OCI-M1 (cell line): ENCODE measurements at places on chromosomes 1 and 21.

DNA sequence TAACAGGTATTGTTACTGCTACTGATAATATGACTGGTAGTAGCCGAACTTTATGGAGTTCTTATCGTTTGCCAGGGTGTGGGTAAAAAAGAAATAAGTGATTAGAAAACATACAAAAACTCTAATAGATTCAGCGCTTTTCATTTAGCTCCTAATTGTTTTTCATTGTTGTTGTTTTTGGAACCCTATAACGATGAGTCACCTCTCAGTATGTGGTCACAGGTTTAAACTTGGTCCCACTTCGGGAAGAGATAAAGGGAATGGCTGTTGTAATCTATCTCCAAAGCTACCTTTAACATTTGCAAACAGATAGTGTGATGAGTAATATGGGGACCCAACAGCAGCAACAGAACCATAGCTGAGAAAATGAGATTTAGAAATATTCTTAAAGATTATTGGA is 62.7 kb upstream of the BCL10 start:
- no peak for DNase-seq

DNA sequence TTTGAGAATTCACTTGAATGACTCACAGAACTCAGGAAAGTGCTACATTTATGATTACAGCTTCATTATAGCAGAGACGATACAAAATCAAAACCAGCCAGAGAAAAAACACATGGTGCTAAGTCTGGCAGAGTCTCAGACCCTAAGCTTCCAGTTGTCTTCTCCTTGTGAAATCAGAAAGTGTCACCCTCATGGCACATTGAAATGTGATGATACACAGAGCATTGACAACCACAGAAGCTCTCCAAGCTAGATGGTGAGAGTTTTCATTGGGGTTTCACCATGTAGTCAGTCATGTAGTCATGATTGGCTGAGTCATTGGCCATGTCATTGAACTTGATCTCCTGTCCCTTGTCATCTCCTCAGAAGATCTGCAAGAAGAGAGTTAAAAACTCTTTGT is 526.6 kb downstream of the MRPL39 start:
- no peak for DNase-seq

DNA sequence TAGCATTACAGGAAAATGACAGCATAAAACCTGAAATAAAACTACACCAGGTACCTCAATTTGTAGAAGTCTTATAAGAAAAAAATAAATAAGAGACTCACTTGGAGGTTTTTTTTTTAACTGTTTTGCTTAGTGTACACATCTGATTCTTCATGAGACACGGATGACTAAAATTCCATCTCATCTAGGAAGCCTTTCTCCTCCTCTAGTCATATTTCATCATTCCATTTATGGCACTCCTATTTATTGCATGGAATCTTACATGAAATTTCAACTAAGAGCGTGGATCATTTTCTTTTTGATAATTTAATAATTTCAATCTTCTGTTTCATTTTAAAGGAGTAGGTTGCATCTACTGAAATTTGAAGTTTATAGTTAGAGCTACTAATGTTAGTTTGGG is 1.6 kb upstream of the PTGS2 start:
- peak; percentile 67 for DNase-seq

- DNase-seq, result peak; percentile 73
These were observed 24.2 kb upstream of the CDC14A start for GRCh38 chr1:100328133-100328532.

- DNase-seq, result peak; percentile 86
These were observed 2.4 kb downstream of the SSX2IP start for GRCh38 chr1:84687714-84688462.

- DNase-seq, result no peak
These were observed 37.0 kb upstream of the ADGRL4 start for GRCh38 chr1:79043506-79043905.

DNA sequence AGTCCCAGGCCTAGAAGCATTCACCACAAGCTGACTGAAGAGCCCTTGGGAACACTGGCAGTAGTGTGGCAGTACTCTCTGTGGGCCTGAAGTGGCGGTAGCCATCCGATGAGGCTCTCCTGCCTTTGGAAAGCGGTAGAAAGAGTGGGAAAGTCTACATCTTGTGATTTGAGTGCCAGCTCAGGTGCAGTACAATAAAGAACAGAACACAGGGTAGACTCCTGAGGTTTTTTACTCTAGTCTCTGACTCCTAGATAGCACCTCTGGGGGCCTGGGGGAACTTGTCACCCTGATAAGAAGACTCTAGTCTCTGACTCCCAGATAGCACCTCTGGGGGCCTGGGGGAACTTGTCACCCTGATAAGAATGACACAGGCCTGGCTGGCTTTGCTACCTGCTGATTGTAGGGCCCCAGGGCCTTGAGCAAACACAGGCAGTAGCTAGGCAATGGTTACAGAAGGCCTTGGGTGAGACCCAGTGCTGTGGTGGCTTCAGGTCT is 18.0 kb upstream of the IL20 start:
- DNase-seq, result peak; percentile 58

GRCh38 chr1:41766546-41766945 is 152.2 kb downstream of the HIVEP3 start:
- no peak for DNase-seq

- DNase-seq, result no peak
These were observed 69.3 kb downstream of the RPS6KC1 start for GRCh38 chr1:213120386-213120785.

DNA sequence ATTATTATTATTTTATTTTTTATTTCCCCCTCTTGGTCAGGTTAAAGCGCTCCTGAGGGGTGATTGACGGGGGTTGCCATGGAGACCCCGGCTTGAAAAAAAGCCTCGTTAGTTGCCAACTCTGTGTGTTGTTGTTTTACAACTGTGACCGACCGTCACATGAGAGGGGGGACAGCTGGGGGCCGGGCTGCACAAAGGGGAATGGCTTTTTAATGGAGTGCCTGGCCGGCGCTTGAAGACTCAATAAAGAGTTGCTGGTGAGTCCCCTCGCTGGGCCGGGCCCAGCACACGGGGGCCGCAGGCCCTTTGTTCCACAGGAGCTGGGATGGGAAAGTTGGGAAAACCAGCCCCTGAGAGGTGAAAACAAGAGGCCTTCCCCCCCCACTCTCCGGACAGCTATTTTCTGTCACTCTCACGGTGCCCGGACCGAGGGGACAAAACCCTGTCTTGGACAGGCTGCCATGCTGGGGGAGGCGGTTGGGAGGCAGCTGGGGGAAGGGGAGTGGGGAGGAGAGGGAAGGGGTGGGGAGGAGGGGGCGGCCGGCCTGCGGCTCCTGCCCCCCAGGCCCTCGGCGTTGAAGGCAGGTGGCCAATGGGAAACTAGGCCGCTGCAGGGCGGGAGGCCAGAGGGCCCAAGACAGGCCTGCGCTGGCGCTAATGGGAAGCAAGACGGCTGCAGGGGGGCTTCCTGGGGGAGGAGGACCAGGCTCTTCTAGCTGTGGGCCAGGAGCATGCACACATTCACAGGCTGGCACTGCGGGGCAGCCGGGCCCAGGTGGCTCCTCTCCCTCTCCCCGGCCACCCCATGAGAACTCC is 67.6 kb downstream of the CASZ1 start:
- no peak for DNase-seq

DNA sequence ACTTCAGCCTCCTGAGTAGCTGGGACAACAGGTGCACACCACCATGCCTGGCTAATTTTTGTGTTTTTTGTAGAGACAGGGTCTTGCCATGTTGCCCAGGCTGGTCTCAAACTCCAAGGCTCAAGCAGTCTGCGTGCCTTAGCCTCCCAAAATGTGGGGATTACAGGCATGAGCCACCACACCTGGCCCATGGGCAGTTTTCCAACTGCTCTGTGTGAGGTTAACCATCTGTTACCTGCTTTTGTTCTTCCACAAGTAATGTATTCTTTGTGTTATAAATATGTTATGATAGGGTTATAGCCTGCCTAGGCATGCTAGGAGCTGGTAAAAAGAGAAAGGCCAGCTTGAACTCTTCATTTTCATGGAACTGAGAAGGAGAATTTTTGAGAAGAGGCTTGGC is 30.7 kb downstream of the TUFT1 start:
- DNase-seq, result no peak

DNA sequence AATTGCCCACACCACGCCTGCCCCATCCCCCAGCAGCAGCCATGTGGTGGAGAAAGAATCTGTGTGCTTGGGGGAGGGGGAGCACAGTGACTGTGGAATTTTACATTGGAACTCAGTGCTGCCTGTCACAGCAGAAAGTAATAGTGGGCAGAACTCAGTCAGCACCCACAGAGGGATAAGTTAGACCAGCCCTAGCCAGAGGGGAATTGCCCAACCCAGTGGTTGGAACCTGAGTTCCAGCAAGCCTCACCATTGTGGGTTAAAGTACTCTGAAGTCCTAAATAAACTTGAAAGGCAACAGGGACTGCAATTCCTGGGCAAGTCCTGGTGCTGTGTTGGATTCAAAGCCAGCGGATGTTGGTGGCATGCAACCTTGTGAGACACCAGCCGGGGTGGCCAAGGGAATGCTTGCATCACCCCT is 88.8 kb downstream of the MRPL39 start:
- DNase-seq, result peak; percentile 75

- DNase-seq, result peak; percentile 36
These were observed 834.0 kb upstream of the TMPRSS15 start for GRCh38 chr21:19237608-19238007.

- no peak for DNase-seq
These were observed 271.3 kb upstream of the PRMT6 start for GRCh38 chr1:106785176-106785575.

DNA sequence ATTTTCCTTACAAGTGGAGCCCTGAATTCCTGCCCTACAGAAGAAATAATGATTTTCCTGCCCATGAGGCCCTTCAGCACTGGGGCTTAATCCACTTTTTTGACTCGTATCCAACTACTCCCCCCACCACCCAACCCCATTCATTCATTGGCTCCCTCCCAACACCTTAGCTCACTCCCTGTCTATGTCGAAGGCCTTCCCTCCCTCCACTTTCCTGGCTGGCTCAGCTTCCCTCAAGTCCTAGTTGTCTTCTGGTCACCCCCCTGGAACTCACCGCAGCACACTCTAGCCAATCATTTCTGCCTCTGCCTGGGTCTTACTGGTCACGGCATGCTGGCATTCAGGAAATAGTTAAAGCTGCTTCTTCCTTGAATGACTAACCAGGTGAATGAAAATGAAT is 118.9 kb downstream of the PGBD5 start:
- DNase-seq, result no peak

DNA sequence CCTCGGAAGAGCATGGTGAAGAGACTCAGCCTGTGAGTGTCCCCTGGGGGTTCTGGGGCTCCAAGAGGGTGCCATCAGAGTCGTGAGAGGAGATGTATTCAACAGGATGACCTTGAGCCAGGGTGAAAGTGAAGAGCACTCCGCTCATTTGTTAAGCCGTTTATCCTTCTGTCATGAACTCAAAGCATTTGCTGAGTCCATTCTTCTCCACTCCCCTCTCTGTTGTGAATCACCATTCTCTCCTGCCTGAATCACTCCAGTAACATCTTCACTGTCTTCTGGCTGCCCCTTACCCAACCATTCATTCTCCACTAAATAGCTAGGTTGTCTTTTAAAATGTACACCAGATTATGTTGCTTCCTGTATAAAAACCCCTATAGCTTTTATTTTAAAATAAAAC is 102.2 kb downstream of the RGL1 start:
- DNase-seq, result no peak

DNA sequence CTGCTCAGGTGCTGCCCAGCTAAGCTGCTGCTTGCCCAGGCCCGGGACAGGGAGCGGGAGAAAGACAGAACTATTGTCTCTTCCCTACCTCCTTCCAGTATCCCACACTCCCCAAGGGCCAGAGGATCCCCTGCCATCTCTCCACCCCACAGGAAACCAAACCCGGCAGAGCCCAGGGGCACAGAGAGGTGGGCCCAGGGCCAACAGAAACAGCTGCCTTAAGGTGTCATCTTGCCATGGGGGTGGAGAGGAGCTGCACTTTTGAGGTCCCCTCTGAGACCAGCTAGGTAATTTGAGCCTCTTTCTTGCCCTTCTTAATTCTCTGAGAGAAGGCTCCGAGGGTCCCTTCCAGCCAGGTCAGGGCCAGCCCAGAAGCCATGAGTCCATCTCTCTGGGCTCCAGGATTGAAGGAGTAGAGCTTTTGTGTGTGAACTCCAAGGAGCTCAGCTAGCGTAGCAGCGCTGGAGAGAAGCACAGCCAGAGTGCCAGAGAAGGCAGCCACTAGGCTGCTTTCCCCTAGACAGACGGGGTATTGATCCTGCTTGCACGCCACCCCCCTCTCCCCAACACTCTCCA is 9.7 kb upstream of the GPR61 start:
- DNase-seq, result no peak

DNA sequence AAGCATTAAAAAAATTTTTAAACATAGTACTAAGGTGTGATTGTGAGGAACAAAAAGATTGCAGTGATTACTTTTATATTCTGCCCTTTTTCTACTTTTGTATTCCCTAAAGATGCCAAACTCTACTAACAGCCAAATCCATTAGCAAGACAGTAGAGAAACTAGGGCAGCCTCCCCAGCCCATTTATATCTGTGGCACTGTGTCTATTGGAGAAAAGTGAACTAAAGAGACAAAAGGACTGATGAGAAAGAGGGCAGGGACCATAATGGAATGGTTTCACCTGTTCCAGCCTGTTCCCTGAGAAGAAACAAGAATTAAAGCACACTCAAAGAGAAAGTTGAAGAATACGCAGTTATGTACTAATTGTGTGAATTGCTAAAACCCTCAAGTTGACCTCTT is 56.6 kb downstream of the ATG4C start:
- DNase-seq, result no peak

GRCh38 chr1:186679924-186680244 is 339 bp downstream of the PTGS2 start:
- DNase-seq, result no peak

GRCh38 chr1:18819203-18819602 is 40.3 kb downstream of the TAS1R2 start:
- no peak for DNase-seq

DNA sequence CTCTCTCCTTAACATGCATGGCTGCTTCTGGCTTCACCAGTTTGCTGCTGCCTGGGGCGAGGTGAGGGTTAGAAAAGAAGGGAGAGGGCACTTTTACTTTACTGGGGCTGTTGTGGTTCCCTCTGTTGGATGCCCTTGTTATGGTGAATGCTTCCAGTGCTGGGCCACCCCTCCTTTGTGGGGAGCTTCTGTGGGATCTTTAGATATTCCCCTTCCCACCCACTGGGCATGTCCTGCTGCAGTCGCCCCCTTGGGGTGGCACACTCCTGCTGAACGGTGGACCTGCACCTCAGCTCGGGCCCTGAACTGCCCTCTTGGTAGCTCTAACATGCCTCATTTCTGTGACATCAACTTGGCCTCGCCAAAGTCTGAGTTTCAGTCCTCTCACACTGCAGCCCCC is 6.0 kb downstream of the TNN start:
- DNase-seq, result no peak

- DNase-seq, result peak; percentile 55
These were observed 48.5 kb upstream of the ACOT11 start for GRCh38 chr1:54499360-54500106.

GRCh38 chr1:241485554-241485992 is 34.0 kb downstream of the FH start:
- peak; percentile 80 for DNase-seq
